ENCODE measurements at places on chromosomes 3 and 15.

GRCh38 chr3:159727506-159727905 lies 261.1 kb upstream of the IL12A start:
- no peak for DNase-seq

- no peak for DNase-seq
Measured at GRCh38 chr3:48208076-48208475, 15.2 kb upstream of the CAMP start.

DNA sequence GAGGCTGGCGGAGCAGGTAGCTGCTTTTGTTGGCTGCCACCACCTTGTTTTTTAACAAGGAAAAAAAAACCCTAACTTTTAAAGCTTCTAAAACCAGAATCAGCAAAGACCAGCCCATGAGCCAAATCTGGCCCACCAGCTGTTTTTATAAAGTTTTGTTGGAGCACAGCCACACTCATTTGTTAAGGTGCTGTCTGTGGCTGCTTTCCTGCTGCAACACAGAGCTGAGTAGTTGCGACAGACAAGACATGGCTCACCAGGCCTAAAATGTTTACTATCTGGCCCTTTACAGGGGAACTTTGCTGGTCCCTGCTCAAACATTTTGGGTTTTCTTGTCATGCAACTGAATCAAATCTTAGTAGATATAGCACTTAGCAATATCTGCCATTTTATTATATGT lies 18.9 kb downstream of the EFCAB12 start:
- no peak for DNase-seq

- DNase-seq = no peak
Measured at GRCh38 chr3:161848376-161848775, 351.8 kb downstream of the OTOL1 start.

GRCh38 chr3:124256599-124256998 lies 264.7 kb upstream of the ROPN1 start:
- DNase-seq = no peak

DNA sequence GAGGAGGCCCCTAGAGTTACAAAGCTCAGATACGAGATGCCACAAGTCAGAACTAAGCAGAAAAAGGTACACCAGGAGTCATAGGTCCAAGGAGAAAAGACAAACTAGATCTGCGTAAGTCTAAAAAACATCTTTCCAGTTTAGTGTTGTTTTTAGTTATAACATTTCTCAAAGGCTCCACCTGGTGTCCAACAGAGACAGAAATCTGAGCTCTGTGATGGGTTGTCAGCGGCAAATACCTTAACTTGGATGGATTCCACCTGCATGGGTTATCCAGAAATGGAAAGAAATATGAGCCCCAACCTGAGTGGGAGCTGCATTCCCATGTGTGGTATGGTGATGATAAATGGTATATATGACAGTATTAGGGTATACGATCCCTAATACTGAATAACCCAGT lies 238.6 kb upstream of the CHRM5 start:
- no peak for DNase-seq

DNA sequence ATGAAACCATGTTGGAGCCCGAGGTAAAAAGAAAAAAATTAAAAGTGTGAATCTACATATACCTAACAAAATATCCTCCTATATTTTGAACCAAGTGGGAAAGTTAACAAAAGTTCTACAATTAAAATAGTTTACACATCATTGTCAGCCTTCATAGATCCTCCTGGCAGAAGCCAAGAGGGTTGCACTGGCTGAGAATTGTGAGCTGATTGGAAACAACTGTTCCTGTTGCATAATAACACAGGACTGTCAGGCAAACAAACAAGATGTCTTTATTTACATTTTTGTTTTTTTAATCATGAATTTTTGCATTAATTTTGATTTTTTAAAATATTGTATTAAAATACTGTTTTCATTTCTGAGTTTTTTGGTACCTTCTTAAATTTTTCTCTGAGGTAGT lies 215.2 kb upstream of the MME start:
- DNase-seq = no peak

DNA sequence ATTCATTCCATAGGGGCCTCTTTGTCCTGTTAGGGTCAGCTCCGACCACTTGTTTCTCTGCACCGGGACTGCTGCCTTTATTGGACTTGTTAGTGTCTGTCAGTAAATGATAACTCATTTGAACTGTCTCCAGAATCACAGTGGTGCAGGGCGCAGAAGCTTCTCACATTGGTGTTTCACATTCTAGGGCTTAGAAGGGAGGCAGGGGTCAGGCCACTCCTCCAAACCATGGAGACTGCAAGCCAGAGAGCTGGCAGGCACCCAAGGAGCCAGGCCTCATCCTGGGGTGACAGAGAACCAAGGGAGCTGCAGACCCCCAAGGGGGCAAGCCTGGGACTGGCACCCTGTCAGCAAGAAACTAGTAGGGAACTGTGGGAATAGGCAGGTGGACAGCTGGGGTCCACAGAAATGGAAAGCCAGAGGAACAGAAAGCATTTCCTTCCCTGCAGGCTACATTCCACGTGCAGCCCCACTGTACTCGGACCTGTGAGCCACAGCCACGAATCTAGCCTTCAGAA lies 49.1 kb downstream of the CCNL1 start:
- DNase-seq = no peak

- DNase-seq = no peak
Measured at GRCh38 chr3:40290396-40290795, 19.1 kb upstream of the EIF1B start.

- no peak for DNase-seq
Measured at GRCh38 chr15:72451224-72451623, 22.9 kb upstream of the ARIH1 start.

All from bone marrow (tissue), 2 donors.